Trophoblast cell (in vitro differentiated cells and primary cell): ENCODE measurements at places on chromosomes 2 and 18.

DNA sequence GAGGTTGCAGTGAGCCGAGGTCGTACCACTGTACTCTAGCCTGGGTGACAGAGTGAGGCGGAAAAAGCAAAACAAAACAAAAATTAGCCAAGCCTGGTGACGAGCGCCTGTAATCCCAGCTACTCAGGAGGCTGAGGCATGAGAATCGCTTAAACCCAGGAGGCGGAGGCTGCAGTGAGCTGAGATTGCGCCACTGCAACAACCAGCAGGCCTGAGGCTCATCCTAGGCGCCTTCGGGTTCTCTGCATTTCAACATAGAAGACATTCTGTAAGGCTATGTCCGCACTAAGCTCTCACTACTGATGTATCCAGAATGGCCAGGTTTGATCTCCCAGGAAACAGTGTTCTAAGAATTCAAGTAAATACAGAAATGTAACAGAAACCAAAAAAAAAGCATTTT, 23.5 kb downstream of the PTPN2 start:
- DNase-seq, result peak; percentile 83

DNA sequence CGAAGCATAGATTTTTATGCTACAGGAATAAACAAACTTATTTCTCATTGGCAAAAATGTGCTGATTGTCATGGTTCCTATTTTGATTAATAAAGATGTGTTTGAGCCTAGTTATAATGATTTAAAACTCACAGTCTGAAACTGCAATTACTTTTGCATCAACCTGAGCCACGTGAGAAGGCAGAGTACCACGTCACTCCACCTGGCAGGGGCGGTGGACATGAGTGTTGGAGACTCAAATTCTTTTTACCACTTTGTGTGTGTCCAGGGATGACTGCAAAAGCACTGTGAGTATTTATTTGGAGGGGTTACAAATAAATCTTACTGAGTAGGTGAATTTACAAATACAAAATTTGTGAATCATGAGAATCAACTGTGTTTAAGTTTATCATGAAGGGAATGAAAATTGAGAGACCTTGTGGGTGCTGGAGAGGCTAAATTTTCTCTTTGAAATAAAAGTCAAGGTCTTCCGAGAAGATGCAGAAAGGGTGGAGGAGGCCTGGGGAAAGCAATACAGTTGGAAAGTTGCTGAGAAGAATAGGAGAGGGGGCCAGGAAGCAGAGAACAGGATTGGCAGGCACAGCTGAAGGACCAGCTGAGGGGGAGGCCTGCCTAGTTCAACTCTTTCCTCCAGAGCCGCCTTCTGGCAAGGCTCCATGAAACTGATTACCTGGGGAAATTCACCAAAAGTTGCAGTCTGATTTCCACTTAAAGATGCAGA, 316.4 kb downstream of the MYCN start:
- no peak for DNase-seq

GRCh38 chr2:216696751-216697560, 1.6 kb upstream of the IGFBP5 start:
- DNase-seq, result peak; percentile 33

DNA sequence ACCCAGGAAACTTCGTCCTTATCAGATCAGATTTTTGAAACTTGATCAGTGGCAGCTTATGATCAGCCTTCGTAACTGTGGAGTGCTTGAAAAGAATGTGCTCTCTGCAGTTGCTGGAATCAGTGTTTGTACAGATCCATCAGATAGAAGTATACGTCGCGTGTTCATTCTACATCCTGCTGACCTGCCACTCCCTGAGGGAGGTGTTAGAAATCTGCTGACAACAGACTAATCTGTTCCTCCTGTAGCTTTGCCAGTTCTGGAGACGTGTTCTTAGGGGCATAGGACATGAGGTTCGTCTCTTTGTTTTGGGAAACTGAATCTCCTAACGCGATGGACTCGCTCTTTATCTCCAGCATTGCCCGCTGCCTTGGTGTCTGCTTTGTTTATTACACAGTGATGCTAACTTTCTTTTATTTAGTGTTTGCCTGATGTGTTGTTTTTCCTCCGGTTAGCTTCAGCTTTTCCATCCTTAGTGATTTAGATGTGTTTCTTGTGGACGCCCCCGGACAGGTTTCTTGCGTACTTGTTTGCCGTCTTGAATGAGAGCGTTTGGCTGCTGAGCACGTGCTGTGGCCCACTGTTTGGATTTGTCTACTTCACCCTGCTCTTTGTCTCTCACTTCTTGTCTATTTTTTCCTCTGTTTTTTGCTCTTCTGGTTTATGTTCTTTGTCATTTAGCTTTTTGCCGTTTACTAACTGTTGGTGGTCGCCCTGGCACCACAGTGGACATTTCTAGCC, 17.4 kb upstream of the GAL3ST2 start:
- DNase-seq, result no peak

- DNase-seq, result peak; percentile 26
Measured at GRCh38 chr18:36028859-36029258, 38.5 kb downstream of the RPRD1A start.

DNA sequence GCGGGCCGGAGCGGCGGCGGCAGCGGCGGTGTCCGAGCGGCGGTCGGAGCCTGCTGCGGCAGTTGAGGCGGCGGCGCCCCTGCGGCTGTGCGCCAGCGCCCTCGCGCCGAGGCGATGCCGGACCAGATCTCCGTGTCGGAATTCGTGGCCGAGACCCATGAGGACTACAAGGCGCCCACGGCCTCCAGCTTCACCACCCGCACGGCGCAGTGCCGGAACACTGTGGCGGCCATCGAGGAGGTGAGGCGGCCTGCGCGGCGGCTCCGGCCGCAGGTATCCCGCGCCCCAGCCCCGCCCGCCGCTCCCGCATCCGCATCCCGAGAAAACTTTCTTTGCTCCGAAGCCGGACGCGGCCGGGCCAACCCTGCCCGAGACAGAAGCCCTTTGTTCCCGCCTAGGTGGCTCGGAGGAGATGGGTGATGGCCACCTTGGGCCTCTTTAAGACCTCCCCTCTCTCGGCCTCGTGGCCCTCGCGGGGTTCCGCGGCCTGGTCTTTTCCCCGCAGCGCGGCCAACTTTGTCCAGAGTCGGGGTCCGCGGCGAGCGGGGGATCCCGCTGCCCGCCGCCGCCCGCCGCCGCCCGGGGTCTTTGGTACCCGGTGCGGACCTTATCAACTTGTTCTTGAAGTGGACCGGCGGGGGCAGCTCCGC, 504 bp downstream of the ASAP2 start:
- no peak for DNase-seq

DNA sequence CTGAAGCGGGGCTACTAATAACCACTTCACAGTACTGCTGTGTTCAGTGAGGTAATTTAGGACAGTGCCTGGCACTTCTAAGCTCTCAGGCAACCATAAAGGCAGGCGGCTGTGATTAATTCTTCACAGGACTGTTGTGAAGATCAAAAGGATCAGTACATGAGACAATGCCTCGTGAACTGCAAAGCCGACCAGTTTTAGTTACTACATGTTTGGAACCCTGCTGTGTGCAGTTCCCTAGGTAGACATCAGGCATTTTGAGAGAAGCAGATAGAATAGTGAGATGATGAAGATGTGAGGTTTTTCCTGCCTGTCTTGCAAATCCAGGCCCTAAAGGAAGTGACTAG, 19.1 kb downstream of the EFHD1 start:
- DNase-seq, result peak; percentile 58

DNA sequence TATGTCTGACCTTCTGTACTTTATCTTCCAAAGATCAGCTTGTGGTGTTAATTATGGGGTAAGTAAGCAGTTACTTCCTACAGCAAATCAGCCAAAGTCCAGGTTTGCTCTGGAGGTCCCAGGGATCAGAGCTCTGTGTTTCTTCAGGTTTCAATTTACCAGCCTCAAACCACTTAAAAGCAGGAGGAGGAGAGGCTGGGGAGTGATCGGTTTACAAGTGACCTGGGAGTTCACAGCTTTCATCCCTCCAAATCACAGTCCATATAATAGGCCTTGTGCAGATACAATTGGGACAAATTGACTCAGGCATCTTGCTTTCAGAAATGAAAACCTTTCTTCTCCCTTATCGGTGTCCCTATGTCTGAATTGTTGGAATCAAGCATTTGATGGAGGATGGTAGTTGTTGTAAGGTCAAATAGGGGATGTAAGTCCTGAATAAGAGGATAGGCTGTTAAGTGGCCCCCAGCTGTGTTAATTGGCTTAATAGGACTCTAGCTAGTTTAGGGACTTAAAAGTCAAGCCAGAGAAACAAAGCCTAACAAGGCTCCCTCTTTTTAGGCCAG, 188.0 kb upstream of the NT5C1B start:
- DNase-seq, result no peak

- DNase-seq, result no peak
Measured at GRCh38 chr2:6224267-6224666, 532.1 kb downstream of the SOX11 start.

DNA sequence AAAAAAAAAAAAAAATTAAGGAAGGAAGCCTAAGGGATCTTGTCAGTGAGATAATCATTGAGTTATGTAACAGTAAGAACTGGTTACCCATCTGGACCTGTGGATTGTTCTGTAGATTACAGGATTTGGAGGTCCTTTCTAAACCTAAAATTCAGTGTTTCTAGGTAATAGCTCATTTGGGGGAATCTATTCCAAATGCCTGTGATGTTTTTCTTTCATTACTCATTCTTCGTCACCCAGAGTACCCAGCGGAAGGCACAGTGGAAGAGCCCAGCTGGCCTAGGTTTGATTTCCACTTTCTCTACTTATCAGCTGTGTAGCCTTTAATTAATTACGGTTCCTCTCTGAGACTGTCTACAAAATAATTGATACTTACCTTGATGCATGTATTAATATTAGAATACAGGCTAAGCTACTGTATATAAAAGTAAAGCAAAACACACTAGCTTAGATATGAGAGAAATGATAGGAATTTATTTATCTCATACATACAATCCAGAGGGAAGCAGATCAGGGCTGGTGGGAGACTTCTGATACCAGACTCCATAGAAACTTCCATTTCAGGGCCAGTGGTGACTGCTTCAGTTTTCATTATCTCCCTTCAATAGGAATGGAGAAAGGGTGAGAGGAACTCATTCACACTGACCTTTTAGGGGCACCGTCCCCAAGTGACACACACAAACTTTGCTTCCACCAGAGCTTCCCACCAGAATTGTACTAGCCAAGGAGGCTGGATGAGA, 115.8 kb upstream of the NOSTRIN start:
- peak; percentile 63 for DNase-seq

- no peak for DNase-seq
Measured at GRCh38 chr18:27808683-27809082, 368.2 kb downstream of the CDH2 start.

- peak; percentile 49 for DNase-seq
Measured at GRCh38 chr18:56721491-56721890, 70.3 kb downstream of the WDR7 start.

- DNase-seq, result no peak
Measured at GRCh38 chr18:50726960-50727589, 92.7 kb downstream of the MRO start.

DNA sequence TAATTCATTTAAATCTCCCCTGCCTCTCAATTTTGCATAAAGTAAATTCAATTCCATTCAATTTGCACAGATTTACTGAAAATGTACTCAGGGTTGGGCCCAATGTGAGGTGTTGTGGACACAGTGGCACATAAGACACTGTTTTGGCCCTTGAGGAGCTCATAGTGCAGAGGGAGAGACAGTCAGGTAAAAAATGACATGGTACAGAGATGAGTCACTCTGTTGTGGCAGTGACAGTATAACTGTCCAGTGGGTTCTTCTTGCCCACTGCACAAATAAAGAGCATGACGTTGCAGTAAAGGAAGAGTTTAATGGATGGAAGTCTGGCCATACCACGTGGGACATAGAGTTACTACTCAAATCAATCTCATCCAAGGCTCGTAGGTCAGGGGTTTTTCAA, 400.3 kb upstream of the TRIB2 start:
- no peak for DNase-seq

DNA sequence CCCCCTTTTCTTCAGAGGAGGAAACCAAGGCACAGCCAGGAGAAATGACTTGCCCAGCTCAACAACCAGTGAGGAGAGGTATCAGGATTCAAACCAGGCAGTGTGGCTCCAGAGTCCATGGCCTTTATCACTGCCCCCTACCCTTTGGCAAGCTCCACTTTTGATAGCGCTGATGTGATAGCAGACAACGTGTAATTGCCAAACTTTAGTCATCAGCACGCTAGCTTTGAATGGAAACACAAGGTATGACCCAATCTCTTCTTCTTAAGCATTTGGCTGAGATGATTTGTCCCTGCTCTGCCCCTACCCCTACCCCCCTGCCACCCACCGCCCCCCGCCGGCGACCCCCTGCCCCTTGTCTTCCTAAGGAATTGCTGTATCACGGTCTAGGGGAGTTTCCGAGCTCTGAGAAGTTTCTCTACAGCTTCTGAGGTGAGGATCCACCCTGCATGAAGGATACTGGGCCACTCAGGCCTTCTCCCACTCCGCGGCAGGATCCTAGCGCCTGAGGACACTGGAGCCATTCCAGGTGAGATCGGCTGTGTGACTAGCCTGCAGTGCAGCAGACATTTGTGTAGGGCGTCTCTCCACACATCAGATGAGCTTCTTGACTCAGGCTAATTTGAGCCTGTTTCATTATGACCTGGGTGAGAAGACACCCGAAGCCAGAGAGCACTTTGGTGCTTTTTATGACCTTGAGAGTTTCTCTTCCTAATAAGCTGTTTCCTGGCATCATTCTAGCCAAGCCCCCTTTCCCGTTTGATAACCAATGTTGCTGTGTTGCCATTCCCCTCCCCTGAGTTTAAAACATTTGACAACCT, 75.1 kb upstream of the MAP4K4 start:
- no peak for DNase-seq
